Astrocyte of the spinal cord (primary cell): ENCODE measurements at places on chromosomes 3 and 15.

GRCh38 chr3:112338021-112338726 lies 5.2 kb downstream of the CD200 start:
- no peak for DNase-seq

GRCh38 chr3:140219923-140220452 lies 285.0 kb downstream of the CLSTN2 start:
- no peak for DNase-seq

DNA sequence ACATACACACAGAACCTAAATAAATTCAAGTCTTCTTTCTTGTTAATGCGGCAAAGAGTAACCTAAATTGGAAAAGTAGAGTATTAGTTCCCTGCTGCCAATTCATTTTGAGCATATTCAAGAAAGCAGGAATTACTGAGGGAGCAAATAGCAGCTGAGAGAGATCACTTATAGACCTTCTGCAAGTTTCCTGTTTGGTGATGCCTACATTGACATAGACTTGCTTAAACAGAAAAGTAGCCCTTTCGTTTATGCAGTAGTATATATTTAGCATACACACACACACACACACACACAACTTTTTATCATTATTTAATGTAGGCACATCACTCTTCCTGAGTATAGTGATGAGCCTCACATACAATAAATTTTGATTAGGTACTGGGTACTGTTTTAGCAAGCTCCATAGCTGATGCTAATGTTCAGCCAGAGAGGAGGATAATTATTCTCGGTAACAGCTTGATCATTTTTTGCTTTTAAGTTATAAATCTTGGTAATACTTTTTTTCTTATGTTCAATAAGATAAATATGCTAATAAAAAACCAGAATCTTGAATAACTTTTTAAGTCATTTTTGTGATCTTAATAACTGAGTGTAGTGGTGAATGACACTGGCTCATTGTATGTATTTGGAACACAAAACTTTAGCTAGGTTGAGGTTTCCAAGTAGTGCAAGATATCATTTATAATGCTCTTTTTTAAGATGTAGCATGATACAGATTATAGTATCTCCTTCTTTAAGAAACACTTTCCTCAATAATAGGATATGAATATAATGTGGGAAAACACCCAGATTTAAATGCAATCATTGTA lies 174.7 kb downstream of the MBNL1 start:
- peak; percentile 33 for DNase-seq

DNA sequence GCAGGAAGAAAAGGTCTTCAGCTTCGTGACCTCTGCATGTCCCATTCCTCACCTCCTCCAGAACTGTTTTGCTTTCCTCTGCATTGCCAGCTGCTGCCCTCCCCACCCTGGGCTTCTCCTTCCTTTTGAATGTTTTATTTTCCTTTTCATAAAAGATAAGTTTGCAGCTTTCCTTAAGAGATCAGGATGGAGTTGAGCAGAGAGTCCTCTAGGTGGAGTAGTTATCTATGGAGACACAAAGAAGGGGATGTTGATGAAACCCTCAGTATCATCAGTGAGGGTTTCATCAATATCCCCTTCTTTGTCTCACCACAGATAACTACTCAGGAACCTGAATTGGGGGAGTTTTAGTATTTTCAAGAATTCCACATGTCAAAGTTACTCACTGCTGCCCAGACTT lies 19.0 kb upstream of the SLC25A36 start:
- DNase-seq = peak; percentile 33

DNA sequence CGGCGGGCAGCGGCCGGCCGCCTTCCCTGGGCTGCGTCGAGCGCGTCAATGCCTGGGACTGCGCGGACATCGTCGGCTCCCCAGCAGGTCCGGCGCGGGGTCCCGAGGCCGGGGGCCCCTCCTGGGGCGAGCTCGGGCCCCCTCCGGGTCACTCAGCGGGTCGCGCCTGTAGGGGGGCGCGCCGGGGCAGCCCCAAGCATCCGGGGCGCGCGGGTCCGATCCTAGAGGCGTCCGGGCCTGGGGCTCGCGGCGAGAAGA lies 725 bp downstream of the TLE3 start:
- no peak for DNase-seq

DNA sequence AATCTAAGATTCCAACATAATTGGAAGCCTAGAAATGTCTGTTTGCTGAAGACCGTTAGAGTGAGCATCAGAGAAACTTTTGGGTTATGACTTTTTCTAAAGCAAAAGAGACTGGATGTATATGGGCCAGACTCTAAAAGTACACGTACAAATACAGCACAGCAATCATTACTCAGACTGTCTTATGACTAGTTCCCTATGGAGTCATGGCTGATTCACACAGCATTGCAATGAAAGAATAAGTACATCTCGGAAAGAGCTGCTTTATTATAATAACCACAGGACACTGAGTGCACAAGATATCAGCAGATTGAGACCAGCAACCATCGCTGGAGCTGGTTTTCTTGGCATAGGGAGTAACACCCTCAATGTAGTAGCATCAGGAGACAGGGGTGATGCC lies 618.6 kb downstream of the NLGN1 start:
- DNase-seq = peak; percentile 80

GRCh38 chr3:153573481-153573880 lies 411.5 kb downstream of the RAP2B start:
- DNase-seq = no peak

DNA sequence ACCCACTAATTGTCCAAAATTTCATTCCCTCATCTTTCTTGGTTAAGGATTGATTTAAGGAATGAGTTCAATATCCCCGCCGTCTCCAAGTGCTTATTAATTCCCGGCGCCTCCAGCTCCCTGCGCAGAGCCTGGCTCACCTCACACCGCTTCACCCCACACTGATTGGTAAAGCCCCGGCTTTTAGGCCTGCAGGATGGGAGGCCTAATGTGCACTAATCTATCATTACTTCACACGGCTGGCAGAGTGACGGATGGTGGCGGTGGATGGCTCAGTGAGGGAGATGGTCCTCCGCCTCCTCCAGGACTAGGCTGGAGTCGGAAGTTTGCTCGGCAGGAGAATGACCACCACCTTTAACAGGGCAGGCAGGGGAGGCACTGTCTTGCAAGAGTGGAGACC lies 81.7 kb downstream of the MEGF11 start:
- no peak for DNase-seq

DNA sequence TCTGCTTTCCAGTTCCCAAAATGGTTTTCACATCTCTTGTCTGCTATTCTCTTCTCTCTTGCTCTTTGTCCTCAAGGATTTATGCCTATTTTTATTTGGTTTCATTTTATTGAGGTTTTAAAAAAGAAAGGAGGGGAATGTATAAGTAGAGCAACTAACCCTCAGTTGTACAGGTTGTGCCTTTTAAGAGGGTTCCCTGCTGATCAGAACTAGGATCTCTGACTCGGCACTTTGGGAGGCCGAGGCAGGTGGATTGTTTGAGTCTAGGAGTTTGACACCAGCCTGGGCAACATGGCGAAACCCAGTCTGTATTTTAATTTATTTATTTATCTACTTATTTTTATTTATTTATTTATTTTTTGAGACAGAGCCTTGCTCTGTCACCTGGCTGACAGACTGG lies 123.6 kb downstream of the ZNF609 start:
- DNase-seq = no peak

GRCh38 chr3:94607778-94608177 lies 544.9 kb downstream of the NSUN3 start:
- DNase-seq = no peak

GRCh38 chr3:126101521-126101982 lies 17.6 kb upstream of the SLC41A3 start:
- DNase-seq = no peak

- no peak for DNase-seq
These were observed 610.2 kb downstream of the TBL1XR1 start for GRCh38 chr3:176587089-176587488.

DNA sequence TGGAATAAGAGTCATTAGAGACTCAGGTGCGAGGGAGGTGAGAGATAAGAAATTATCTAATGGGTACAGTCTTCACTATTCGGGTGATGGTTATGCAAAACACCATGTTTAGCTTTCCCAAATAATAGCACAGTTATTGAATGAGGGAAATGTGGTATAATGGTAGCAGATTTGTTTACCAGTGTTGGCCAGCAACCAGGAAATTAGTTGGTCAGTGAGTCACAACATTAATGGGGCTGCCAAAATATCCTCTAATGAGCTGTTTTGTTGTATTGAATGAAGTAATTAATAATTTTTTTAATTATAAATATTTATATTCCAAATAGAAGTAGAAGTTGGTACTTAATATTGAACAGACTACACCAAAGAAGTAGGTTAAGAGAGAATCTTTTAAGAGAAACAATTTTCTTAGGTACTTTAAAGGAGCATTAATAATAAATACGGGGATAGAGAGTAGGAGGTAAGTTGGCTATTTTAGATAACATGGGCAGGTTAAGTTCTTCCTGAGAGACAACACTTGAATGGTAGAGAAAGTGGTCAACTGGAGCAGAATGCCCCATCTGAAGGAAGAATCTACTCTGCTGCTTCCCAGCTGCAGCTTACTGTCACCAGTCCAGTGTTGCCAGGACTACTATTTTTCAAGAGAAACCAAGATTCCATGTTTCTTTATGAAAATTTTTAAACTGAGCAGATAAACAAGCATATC lies 218.8 kb downstream of the UBE2E2 start:
- DNase-seq = no peak

DNA sequence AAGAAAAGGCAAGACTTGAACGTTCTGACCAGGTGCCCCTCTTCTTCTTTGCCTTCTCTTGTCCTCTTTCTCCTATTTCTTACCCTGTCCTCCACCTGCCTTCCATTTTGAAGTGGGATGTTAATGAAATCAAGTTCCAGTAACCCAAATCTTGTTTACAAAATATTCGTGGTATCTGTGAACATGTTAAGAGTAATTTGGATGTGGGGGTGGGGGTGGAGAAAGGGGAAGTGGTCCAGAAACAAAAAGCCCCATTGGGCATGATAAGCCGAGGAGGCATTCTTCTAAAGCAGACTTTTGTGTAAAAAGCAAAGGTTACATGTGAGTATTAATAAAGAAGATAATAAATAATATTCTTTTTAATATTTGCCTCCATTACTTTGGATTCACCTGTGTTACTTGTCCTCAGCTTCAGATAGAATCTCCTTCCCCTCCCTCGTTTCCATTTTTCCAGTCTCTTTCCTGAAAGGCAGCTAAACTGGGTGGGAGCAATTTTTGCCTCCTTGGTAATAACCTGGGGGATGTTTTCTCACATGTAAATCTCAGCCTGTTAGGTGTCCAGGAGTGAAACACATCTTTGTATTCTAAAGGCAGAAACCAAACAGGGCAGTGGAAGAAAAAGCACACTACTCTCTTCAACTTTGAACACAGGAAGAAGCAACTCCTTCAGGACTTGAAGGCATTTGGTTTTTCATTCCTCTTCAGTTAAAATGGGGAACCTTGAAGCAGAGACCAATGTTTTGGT lies 3.2 kb downstream of the CHST2 start:
- DNase-seq = no peak

GRCh38 chr15:100537331-100537730 lies 8.6 kb upstream of the CERS3 start:
- no peak for DNase-seq

GRCh38 chr3:120203016-120203415 lies 82.0 kb downstream of the GPR156 start:
- DNase-seq = peak; percentile 62

- no peak for DNase-seq
These were observed 387.9 kb downstream of the PYDC2 start for GRCh38 chr3:191848818-191849217.

DNA sequence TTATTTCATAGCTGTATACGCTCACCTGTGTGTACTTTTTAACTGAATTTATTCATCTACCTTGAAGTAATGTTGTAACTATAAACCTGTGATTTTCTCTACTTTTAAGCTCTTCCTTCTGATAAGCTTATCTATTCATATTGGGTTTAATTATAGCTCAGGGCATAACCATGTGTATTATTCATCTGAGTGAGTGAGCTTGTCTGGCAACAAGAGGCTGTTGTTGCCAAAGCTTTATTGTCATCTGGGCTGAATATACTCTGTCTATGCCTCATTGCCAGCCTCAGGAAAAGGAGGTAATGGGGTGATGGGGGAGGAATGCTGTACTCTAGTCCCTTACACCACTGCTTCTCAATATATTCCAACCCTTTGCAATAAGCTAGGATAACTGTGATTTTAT lies 292.4 kb downstream of the UBE2E2 start:
- peak; percentile 16 for DNase-seq

- DNase-seq = no peak
These were observed 30.2 kb downstream of the EIF4E3 start for GRCh38 chr3:71695000-71695482.

GRCh38 chr15:36659917-36660316 lies 80.5 kb downstream of the CDIN1 start:
- DNase-seq = no peak

DNA sequence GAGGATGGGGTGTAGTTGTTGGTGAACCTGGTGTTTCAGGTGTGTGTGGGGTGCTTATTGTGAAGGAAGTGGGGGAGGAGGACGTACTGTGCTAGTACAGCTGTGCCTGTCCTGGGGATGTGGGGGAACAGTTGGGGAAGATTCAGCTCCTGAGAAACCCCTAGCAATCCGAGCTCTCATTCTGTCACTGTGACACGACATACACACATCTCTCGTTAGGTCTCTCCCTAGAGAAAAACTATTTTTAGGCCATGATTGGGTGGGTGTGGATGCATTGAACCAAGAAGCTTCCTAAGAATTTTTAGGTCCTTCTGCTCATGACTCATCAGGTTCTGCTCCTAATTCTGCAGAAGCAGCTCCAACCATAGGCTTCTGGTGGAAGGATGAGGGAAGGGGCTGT lies 54.3 kb downstream of the SLC30A4 start:
- no peak for DNase-seq

DNA sequence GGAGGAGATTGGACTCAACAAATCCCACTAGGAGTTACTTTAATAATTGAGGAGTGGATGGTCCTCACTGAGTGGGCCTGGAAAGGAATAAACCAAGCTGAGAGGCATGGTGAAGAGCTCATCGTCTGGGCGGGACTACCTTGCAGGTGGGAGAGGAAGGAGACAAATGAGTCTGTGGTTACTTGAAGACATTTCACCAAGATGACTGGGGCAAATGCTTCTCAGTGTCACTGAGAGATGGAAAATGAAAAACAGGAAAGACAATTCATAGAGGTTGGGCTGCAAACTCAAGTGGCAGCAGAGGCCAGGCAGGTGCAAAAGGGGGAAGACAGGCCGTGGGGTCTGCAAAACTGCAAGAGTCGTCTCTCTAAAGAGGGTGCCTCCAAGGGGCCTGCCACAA lies 1.5 kb upstream of the ARHGAP31 start:
- DNase-seq = no peak

- no peak for DNase-seq
These were observed 45.8 kb downstream of the ADPGK start for GRCh38 chr15:72737723-72738122.

- no peak for DNase-seq
These were observed 31.0 kb downstream of the EPHB3 start for GRCh38 chr3:184592371-184593219.

GRCh38 chr3:15273227-15273626 lies 59.2 kb downstream of the SH3BP5 start:
- DNase-seq = no peak
